ENCODE measurements at places on chromosomes 13 and 19. TPM values are rescaled to one million over a fixed set of nuclear protein-coding genes. Genes with fewer than 3 reads are reported as not detected.
A peak's percentile ranks its signal among the peaks of the same experiment; 100 is the strongest.

DNA sequence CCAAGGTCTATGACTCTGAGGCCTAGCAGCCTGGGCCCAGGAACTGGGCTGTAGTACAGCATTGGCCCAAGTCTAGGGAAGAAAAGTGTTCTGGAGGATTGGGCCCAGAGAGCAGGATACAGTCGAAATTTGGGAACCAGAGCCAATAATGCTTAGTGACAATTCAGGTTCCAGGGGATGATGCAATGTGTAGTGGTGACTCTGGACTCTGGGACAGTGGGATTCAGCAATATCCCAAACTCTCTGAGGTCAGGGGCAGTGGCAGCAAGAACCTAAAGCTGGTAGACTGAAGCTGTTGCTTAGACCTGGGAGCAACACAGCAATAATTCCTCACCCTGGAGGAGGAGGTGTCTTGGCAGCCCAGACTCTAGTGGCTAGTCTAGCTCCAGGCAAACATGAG is 545.5 kb upstream of the ARGLU1 start:
- DNase-seq, result no peak

DNA sequence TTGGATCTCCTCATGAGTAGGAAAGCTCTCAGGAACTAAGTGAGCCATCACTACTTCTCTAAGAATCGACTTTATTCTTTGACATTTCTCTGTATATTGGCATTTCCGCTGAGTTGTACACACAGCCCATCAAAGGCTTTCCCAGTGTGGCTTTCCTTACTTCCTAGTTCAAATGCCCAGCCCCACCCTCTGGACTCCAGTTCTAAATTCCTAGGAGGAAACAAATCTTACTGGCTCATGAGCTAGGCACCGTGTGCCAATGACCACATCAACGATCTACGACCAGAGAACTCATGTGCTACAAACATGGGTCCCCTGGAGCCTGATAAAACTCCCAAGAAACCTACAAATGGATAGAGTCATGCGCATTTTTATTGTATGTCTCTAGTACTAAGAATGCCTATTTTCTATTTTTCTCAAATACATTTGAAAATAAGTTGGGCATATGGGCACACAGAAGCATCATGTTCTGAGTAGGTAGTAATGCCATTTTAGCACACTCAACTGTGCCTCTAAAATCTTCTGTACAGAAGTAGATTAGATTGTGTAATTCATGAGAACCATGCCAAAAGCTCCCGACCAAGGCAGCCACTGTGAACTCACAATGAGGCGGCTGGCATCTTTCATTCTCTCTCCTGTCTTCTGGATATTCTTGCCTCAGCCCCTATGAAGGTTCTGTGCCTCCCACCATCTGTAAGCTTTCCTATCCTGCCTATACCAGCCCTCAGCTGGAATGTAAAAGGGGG is 10.5 kb upstream of the RAP2A start:
- DNase-seq, result no peak

- DNase-seq, result no peak
Observed at GRCh38 chr13:44470638-44471562, 97.3 kb downstream of the SERP2 start.

DNA sequence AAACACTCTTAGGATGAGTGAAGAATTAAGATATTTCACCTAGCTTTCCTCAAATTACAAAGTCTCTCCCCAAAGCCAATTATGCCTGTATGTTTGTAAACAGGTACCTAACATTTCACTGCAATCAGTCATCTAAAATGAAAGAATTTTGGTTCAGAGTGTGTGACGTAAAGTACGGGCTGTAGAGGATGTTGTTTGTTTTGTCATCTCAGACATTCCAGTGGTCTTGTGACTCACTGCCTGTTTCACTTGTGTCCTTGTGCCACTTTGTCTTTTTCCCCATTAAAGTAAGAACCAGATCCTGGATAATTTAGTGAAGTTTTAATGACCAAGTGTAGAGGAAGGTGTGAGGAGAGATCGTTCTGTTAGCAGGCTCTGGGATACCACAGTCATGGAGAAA is 28.6 kb upstream of the EID2 start:
- no peak for DNase-seq

DNA sequence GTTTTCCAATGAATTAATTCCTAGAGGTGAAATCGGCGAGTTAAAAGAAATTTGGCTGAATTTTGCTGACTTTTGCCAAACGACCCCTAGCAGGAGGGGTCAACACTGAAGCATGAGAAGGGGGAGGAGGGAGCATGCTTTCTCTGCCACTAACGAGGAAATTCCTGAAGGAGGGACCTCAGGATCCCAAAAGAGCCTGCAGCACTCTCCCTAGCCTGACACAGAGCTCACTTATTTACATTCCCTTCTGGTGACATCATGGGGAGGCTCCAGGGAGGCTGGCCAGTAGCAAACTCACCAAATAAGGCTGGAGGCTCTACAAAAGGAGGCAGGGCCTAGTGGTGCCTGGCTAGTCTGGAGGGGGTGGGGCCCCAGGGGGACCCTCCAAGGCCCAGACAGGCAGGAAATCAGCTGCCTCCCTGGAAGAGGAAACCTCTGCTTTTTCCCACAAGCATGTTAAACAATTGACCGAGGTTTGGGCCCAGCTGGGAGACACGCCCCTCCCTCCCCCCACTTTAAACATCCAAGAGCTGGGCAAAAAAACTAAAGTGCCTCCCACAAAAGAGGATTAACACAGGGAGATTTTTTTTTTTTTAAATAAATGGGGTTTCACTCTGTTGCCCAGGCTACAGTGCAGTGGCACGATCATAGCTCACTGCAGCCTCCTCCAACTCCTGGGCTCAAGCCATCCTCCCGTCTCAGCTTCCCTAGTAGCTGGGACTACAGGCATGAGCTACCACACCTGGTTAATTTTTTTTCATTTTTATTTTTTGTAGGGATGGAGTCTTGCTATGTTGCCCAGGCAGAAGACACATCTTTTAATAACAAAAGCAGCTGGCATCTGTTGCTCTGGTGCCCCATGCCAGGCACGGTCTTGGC is 2.1 kb downstream of the DAPK3 start:
- peak; percentile 85 for DNase-seq

- DNase-seq, result no peak
Observed at GRCh38 chr13:99158846-99159245, 41.8 kb upstream of the UBAC2 start.

Gene PABPC3
- 0.78 TPM for polyA plus RNA-seq

Gene PSMD8
- polyA plus RNA-seq, result 81.5 TPM

Gene ZNF729
- polyA plus RNA-seq, result not detected
